ENCODE measurements at places on chromosomes 2 and 18.
A peak's percentile ranks its signal among the peaks of the same experiment; 100 is the strongest.

- DNase-seq, result no peak
Observed at GRCh38 chr2:20665243-20666004, 1.5 kb upstream of the GDF7 start.

DNA sequence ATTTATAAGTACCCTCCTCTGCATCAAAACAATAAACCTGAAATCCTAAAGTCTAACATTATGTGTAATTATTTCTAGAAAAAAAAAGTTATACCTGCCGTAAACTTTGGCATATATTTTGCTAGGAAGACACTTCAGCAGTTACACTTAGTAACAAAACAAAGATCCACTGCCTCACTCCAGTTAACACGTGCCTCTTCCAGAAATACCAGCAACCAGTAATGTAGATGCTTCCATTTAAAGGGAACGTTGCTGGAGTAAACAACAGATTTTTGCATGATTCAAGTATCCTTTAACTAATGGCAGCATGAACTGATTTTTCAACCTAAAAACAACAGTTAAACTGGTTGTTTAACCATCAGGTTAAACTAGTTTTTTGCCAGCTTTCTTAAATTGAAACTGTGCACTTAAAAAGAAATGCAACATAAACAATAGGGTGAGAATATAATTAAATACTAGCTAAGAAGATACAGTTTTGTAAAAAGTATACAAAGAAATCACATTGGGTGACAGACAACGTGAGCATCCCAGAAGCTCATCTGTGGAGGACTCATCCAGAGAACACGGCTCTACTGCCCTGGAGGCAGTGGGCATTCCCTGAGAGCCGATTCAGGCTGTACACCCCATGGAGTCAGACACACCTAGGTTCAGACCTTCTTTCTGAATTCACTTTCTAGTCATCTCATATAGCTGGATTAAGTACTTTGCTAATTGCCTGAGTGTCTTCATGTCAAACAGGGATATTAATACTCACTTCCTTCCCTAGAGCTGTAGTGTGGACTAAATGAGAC lies 22.3 kb downstream of the MGAT4A start:
- no peak for DNase-seq

DNA sequence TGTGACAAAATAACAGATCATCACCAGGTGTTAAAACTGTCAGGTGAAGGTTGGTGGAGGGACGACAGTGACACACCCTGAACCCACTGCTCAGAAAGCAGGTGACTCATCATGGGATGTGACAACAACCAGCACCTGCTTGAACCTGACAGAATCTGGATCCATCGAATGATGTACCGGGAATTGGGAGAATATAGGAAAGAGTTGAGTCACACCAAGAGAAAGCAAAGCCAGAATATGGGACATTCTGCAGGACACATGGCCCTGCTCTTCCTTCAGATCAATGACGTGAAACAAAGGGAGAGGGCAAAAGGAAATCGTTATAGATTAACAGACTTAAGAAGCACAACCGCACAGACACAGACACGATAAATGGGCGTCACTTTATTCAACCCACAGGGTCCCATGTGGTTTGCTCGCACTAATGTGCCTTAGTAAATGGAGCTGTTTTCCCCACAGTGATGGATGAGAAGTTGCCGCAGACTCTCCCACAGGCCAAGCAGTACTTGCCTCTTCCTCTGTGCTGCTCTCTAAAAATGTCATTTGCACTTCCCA lies 100.1 kb downstream of the CRACDL start:
- DNase-seq, result peak; percentile 58

DNA sequence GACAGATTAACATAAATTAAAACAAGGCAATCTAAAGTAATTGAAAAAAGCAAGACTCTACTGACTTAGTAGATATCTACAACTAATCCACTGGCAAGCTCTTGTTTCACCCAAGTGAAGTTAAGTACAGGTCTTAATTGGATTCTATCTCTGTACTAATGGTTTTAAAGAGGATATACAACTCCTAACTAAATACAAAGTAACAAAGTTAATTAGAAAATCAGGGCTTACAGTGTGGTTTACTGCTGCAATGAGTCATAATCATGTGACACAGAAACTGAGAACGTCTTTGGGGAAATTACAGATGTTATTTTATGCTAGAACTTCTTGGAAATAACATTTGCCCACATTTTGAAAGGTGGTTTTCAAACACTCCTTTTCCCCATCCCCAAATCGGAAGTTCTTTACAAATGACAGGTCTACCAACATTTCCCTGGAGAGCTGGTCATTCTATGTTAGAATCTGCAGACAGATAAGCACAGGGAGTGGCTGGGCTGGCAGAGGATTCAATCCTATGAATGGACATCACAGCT lies 245.3 kb downstream of the STK39 start:
- DNase-seq, result no peak

GRCh38 chr2:728165-728564 lies 51.0 kb upstream of the TMEM18 start:
- DNase-seq, result no peak

DNA sequence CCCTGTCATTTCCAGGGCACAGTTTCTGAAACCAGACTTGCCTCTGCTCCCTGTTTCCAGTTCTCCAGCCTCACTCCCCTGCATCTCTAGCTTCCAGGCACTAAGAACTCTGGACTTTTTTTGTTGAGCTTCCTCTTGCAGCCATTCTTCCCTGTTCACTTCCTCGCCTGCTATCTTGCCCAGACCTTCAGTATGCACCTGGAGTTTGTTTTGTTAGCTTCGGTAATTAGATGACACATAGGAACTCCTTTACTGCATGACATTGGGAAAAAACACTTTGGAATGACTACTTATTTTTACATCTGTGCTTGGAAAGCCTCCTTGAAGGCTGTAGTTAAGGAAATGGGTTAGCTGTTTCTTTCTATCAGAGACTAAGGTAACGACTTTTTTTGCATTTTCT lies 35.2 kb downstream of the OTOF start:
- no peak for DNase-seq

DNA sequence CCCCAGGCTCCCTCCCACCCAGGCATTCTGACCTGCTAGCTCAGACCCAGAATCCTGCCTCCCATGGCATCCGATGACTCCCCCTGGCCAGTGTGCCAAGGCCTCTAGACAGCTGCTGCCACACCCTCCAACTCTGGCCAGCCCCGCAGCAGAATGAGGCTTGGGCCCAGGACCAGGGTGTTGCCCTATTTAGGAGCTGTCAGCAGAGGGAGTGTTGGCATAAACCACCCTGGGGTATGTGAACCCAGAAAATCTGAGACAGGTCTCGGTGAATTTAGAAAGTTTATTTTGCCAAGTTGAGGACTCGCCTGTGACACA lies 134.3 kb downstream of the KLHL29 start:
- DNase-seq, result no peak

DNA sequence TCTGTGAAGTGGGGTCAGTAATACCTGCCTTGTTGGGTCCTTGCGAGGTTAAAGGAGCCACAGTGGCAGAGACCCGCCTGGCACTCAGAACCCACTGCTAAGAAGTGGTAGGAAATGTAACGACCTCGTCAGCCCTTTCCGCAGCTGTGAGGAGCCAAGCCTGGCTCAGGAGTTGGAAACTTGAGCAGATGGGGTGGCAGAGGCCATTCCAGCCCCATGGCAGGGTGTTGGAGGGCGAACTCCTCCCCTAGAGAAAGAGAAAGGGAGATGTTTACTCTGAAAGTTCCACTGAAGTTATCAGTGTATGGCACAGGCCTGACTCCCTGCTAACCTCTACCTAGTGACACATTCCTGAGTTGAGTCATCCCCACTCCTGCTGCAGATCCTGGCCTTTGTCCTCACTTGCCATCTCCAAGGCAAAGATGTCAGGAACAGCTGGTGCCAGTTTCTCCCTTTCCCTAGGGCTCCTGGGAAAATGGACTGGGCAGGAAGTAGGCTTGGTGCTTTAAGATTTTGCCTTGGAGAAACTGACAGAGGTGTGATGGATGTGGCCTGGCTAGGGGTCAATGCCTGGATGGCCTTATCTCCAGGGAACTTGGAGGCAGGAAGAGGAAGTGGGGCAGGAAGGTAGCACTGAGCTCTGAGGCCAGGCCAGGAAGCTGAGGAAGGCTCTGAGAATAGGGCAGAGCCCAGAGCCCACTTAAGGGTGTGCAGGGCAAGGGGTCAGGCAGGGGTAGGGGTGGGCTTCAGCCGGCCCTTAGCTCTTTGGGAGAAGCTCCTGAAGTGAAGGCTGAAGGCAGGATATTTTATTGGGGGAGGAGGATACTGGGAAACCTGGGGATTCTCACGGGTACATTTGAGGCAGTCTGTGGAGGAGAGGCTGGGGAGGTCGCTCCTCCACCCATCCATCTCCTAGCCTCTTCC lies 888 bp downstream of the VAMP5 start:
- DNase-seq, result no peak

- DNase-seq, result no peak
Observed at GRCh38 chr2:36369716-36370115, 14.1 kb downstream of the CRIM1 start.

GRCh38 chr2:19362094-19362754 lies 3.8 kb upstream of the OSR1 start:
- DNase-seq, result no peak

DNA sequence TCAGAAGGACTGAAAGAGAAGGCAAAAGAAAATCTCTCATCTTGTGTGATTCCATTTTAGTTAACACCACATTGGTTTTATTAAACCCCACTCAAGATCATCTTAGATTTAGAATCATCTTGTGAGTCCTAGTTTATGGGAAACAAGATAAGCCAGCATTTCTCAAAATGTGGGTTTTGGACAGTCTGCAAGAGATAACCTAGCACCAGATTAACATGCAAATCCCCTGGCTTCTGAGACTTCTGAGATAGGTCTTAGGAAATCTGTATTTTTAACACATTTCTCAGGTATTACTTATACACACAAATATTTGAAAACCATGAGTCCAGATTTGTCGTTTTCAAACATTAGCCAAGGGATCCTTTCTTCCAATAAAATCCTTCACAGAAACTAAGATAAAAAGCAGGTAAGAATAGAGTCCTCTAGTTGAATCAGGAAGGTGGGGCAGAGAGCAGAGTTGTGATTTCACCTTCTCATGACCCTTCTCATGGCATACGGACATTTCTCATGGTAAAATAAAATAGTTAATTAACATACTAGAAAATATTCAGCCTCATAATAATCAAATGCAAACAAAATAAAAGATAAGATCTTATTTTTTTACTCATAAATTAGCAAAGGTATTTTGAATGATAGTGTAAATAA lies 287.2 kb upstream of the FN1 start:
- DNase-seq, result no peak

DNA sequence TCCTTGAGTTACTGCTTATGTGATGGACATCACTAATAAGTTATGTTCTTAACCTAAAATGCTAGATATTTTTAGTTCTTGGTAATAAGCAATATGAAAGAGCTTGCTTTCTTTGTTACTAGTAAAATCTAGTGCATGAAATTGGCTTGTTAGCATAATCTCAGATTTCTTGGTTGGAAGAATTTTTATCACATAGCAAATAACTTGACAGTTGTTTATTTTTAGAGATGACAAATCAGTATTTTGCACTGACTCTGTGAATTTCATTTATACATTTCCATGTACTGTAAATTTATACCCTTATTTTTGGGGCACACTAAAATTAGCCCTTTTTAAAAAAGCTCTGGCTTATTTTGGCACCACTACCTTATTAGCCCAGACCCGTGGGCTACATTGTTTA lies 45.6 kb downstream of the LCLAT1 start:
- DNase-seq, result no peak

DNA sequence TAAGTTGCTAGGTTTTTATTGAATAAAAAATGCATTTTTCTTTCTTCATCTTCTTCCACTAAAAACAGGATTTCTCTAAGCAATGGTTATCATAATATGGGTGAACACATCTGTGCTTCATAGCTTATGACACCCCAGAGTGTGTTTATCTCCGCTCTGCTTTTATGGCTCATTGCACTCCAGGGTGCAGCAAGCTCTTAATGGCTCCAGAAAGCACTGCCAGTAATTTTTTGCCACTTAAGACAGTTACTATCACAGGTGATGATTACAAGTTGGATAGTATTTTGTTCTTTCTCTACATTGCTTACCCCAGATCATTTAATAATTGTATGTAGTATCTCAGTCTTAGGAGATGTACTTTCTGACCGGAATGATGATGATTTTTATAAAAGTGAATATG lies 239.3 kb upstream of the CDH20 start:
- no peak for DNase-seq

DNA sequence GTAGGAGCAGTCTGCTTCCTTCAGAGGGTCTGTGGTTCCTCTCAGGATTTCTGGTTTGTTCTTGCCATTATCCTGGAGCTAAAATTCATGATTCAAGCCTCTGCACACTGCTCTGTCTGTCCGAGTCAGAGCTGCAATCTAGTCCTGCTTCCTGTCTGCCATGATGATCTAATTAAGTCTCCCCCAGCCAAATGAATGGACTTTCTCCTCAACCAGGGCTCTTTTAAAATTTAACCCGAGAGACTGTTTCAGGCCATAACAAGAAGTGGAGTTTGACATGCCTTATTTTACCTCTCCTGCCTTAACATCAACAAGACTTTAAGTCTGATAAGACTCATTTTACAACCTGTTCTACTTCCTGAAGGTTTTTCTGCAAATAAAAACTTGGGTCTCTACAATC lies 1009.6 kb upstream of the DDX18 start:
- no peak for DNase-seq

- no peak for DNase-seq
Observed at GRCh38 chr2:15841776-15842560, 98.4 kb upstream of the MYCN start.

DNA sequence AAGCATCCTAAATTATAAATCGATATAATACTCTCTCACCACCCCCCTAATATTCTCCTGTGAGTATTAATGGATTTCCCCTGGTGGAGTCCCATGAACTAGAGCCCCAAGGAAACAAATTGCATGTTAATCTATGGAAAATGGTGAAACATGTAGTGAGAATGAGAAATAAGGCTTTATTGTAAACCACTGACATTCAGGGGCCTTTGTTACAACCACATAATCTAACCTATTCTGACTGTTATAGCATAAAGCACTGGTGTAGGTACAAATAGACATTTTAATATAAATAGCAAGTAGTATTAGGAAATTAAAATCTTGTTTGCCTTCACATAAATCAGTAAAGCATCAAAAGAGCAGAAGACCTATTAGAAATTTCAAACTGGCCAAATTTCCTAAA lies 65.3 kb upstream of the TLK1 start:
- DNase-seq, result no peak

GRCh38 chr2:113370030-113370429 lies 67.5 kb upstream of the ZNG1B start:
- DNase-seq, result no peak

- no peak for DNase-seq
Observed at GRCh38 chr2:20436716-20437470, 10.0 kb upstream of the RHOB start.

Data from CD4-positive, alpha-beta T cell treated with Interleukin-15 for 1 hour (primary cell).